Ecto neural progenitor cell (in vitro differentiated cells): ENCODE measurements at places on chromosomes 6 and 20.

DNA sequence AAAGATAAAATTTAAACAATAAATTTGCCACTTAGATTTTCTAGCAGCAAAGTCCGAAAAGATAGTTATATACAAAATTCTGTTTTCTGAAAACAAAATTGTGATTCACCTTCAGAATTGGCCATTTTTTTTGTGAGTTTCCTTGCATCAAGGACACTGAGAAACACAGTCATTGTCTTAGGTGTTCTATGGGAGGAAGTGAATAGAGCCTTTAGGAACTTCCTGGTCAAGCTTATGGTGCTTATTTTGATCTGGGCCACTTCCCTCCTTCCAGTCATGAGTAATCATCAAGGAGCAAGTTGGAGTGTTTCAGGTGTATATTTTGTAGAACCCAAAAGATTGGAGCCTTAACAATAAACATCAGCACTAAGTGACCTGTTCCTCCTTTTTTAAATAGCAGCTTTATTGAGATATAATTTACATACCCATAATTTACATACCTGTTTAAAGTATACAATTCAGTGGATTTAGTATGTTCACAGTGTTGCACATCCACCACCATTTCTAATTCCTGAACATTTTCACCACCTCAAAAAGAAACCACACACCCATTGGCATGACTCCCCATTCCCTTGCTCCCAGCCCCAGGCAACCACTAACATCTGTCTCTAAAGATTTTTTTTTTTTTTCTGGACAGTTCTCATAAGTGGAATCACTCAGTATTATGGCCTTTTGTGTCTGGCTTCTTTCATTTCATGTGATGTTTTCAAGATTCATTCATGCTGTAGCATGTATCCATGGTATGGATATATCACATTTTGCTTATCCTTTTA lies 17.6 kb downstream of the TMEM74B start:
- DNase-seq: no peak

DNA sequence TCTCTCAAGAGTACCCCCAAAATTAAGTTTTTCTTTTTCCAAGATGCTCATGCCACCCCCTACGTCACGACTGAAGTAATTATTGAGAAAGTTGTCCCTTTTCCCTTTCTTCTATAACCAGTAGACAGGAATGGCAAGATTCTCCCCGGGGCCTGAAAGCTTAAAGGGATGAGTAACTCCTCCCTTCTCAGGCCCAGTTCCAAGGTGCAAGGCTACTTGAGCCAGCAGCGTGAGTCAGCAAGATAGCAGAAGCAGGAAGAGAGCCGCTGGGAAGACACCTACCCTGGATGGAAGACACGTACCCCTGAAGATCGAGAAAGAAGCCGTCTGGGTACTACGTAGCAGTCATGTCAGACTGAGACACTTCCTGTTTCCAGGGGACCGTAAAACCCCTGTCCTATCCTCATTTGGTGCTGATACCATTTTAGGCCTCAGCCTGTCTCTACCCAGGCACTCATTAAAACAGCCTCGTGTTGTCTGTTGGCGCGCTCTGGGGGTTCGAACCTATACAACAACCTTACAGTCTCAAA lies 241.0 kb downstream of the ADGRG6 start:
- no peak for DNase-seq

DNA sequence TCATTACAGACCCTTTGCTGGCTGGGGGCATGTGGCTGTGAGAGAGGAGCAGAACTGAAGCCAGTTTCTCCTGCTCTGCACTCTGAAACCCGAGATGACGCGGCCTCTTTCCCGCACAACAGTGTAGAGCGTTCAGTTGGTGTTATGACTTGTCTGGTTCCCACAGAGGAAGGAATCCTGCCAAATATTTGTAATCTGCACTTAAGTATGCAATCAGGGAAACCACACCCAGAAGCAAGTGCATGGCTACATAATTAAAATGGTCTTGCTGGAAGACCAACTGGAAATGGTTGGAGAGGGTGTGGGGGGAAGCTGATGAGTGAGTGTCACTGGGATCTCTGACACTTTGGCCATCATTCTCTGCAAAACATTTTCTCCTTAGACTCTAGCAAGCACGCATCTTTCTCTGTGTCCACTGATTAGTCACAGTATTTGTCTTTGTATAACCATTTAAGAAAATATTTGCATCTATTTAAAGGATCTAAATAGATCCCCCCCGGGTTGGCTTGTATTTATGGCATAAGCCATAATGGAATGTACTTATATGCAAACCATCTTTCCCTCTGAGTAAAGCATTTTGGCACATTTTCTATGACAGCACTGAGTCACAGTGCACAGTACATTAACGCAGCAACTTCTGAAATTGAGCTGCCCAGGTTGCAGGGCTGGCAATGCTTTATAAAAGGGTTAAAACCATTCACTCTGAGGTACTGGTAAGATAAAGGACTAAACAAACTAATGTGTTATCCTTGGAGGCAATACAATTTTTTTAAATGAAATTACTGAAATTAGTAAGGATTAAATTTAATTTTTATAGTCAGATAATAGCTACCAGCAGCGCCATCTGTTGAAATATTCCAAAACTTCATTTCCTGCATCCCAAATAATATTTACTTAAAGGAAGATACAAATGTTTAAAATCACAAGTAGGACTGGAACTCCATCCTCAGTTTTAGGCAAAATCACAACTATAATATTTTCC lies 76.7 kb downstream of the FOXC1 start:
- DNase-seq: no peak

GRCh38 chr6:91094806-91095475 lies 508.1 kb upstream of the MAP3K7 start:
- DNase-seq: no peak

- DNase-seq: no peak
These were observed 161.4 kb downstream of the FOXC1 start for GRCh38 chr6:1770968-1771723.

DNA sequence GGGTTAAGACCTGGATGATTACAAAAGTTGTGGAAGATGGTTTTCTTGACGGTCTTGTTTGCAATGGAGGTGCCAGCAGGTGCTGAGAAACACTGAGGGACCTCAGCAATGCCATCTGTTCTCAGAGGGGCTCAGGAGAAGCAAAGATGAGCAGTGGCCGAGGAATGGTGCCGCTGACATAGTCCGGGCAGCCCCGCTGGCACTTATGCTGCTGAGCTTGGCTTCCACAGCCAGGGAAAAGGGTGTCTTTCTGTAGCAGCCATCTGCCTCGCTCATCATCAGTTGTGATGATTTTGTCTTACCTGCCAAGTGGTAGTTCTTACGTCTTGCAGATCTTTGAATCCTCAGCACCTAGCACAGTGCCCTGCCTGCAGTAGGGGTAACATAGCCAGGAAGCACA lies 55.7 kb downstream of the PPP1R14C start:
- no peak for DNase-seq

DNA sequence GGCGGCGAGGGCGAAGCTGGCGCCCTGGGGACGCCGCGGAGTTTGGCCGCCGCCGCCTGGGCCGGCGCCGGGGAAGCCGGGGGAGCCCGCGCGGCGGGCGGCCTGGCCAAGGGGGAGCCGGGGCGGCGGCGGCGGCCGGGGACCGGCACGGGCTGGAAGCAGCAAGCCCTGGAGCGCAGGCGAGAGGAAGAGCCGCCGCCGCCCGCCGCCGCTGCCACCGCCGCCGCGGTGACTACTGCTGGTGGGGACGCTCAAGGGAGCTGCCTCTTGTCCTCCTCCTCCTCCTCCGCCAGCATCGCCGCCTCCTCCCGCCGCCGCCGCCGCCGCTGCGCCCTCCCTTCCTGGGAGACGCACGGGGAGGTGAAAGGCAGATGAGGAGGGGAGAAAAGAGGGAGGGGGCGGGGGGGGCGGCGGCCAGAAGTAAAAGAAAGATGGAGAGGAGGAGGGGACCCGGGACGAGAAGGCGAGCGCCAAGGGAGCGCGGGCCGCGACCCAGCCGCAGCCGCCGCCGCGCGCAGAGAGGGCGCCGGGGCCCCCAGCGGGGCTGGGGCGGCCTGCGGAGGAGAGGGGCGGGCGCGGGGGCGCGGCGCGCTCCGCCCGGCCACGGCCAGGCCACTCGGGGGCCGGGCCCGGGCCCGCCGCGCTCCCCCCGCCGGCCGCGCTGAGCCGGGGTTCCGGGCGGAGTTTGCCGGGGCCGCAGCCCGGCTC lies 846 bp downstream of the PDE10A start:
- DNase-seq: peak; percentile 82

DNA sequence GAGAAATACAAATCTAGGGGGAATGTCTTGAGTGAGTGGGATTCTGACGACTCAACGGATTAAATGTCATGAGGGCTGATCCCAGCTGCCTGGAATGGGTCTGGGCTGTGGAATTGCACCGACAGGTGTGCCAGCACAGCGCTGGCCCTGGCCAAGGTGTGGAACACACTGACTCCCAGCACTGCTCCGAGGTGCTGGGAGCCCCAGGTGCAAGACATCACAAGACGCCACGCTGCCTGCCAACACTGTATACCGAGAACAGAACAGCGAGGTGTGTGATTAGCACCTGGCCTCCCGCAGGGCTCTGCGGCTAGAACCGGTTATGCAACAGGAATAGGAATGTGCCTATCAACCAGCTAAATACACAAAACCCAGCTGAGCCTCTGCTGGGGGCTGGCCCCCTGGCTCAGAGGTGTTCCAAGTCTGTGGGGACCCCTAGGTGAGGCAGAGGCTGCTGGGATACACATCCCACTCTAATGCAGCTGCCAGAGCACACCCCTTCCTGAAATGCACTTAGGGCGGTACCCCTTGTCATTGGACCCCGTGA lies 24.8 kb upstream of the APMAP start:
- DNase-seq: no peak

DNA sequence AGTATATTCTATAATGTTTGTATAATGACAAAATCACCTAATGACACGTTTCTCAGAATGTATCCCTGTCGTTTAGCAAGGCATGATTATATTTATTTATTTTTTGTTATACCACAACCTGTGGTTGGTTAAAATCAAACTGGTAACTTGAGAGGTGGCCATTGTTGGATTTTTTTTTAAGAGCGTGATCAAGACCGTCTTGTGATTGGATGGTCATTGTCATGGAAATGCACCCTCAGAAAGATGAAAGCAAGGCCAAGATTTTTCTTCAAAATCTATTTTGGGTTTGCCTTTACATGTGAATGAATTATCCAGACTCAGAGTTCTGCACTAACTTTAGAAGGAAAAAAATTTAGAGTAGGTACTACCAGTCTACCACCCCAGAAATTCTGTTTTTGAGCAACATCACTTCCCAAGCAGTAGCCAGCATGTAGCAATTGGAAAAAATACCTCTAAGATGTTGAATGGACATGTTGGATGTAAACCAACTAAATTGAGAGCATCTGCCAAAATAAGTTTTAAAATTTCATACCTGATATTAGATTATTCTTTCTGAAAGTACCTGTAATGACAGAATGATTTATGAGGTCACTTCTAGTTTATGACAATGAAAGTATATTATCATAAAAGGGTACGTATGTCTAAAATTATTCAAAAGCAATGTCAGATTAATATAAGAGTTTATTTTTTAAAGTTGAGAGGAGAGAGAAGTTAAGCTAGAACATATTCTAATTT lies 50.8 kb downstream of the NCOA7 start:
- DNase-seq: no peak

DNA sequence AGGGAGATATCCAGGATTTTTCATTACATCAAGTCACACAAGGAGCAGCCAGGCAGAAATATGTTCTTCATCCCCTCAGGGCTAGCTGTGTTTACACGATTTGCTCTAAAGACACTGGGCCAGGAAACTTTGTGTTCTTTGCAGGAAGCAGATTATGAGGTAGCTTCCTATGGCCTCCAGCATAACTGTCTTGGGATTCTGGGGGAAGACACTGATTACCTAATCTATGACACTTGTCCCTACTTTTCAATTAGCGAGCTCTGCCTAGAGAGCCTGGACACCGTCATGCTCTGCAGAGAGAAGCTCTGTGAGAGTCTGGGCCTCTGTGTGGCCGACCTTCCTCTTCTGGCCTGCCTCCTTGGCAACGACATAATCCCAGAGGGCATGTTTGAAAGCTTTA lies 11.2 kb downstream of the FAM120B start:
- no peak for DNase-seq

- DNase-seq: no peak
These were observed 721.4 kb downstream of the CBLN4 start for GRCh38 chr20:55283889-55284288.

DNA sequence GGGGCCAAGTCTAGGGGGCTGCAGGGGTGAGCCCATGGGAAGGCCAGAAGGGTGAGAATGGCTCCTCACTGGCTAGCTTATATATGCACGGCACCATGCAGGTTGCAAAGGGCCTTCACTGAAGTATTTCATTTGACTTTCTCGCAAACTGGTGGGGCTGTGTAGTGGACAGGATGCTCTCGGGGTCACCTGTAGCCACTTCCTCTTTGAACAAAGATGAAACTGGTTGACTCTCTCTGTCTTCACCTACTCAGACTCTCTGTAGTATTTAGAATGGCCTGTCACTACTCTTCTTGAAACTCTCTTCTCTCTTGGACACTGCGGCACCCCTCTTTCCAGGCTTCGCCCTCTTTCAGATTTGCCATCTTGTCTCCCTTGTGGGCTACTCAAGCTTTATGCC lies 560.5 kb downstream of the PKHD1 start:
- no peak for DNase-seq

DNA sequence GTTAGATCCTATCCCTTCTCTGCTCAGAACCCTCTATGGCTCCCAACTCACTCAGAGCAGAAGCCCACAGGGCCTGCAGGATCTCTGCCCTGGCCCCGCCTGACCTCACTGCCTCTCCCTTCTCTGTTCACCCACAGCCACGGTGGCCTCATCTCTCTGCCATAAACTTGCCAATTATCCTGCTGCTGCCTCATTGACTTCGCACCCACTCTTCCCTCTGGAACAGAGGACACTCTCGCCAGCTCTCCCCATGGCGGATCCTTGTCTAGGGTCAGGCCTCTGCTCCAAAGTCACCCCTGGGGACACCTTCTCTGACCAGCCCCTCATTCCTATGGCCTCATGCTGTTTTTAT lies 86.4 kb downstream of the CEBPB start:
- no peak for DNase-seq

DNA sequence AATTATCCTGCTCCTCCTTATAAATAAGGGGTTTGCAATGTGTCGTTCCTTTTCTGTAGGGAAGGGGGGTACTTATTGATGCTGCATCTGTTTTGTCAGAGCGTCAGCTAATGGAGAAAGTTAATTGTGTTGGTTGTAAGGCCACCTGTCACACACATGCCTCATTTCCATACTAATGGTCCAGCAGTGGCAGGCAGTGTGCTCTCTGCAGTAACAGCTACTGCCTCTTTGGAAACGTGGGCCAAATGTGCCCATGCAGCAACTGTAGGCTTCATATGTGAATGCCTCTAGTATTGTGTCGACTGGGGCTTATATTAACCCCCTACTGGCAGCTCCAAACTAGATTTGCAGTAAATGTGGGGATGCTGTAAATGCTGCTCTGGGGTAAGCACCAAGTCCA lies 56.3 kb upstream of the OLIG3 start:
- no peak for DNase-seq

GRCh38 chr6:134663800-134664535 lies 285.9 kb downstream of the ALDH8A1 start:
- DNase-seq: no peak

GRCh38 chr20:31474758-31475427 lies at the start of the genes DEFB124 and REM1:
Gene DEFB124, minus strand, starts transcription at chr20:31475127. Its CDS starts 2,114 bp downstream, at chr20:31473013.
Gene REM1, plus strand, starts transcription at chr20:31475288. Its CDS starts 1,158 bp downstream, at chr20:31476446.
- peak; percentile 79 for DNase-seq

DNA sequence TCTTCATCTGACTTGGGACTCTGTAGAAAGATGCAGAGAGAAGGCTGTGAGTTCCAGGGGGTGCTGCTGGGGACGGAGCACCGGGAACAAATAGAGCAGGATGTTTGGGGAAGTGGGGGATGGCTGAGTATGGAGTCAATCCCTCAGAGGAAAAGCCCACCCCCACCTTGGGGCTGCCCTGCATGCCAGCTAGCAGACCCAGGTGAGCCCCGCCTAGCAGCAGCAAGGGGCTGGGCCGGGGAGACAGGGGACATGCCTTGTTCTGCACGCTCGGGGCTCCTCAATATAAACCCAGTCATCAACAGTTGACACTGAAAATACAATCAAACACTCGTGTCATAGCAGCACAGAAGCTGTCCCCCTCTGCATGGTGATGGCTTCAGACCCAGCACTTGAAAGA lies 74.6 kb downstream of the NINL start:
- no peak for DNase-seq
